Activated CD4-positive, alpha-beta T cell treated with anti-CD3 and anti-CD28 coated beads, Interleukin-2, amount 50 U/mL, for 1 hour (primary cell): ENCODE measurements at places on chromosomes 16 and 17.

GRCh38 chr17:81295676-81296381, 722 bp upstream of the SLC38A10 start:
- DNase-seq: peak; percentile 51

- DNase-seq: no peak
Observed at GRCh38 chr16:3797473-3797872, 80.1 kb upstream of the TRAP1 start.

- no peak for DNase-seq
Observed at GRCh38 chr16:24670623-24671454, 58.6 kb upstream of the TNRC6A start.

GRCh38 chr17:52140601-52141000, 17.9 kb downstream of the CA10 start:
- no peak for DNase-seq

- DNase-seq: no peak
Observed at GRCh38 chr16:14564323-14564722, 65.7 kb downstream of the PARN start.

GRCh38 chr16:84531671-84532111, 27.2 kb upstream of the MEAK7 start:
- DNase-seq: no peak

DNA sequence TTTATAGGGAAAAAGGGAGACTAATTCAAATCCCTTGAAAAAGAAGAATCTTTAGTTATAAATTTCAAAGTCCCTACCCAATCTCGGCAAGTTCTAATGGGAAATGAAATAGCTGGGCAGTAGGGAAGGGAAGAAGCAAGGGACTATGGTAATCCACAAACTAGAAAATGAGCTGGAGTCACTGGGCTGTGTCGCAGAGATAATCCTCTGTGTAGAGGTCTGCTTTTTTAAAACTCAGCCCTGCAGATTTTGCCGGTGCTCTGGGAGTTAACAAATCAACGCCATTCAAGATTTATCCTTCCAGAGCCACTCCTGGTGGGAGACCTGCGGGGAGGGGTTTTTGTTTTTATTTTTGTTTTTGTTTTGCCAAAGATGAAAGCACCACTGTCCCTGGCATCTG, 20.8 kb downstream of the SNX11 start:
- no peak for DNase-seq

DNA sequence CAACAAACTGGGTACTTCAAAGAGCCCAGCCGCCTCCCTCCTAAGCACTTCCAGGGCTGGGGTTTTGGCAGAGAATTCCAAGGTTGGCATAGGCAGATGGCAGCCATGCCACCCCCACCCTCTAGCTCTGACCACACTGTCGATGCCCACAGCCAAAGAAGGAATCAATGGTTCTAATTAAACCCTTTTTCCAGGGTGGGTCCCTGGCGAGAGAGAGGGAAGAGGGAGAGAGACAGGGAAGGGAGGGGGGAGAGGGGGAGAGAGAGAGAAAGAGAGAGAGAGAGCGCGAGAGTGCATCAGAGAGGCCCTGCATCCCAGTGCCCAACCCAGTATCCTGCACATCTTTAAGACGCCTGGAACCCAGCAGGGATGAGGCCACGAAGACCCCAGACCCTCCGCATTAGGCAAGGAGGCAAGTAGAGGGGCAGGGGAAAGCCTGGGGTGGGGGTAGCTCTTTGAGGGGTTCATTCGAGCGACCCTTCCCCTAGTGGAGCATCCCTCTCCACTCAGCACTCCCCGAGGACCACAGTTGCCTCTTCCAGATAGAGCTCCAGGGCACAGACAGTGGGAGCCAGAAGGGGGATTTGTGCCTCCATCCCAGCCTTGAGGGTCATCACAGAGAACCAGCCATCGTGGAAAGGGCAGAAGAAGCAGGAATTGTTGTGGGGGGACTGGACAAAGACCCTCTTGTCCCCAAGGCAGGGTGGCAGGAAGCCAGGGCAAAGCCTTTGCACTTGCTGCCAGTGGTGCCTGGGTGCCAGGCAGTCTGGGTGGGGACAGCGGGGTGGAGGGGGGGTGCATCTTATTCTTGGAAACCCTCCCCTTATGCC, 2.6 kb downstream of the SRCIN1 start:
- no peak for DNase-seq

DNA sequence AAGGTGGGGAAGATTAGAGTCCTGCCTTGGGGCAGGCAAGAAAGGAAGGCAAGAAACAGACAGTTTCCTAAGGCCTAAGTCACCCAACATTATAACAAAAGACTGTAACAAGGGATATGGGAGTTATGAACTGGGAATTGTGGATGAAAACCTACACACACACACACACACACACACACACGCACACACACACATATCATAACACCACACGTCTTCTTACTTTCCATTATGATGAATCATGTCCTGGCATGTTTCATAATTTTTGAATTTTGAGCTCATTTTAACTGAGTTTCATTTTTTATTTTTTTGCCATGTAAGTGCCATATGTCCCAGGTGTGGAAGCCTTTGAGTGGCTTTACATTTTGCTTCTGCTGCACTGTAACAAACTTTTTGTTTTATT, 29.9 kb downstream of the HS3ST2 start:
- DNase-seq: no peak

- DNase-seq: peak; percentile 38
Observed at GRCh38 chr17:47789611-47790561, 31.7 kb downstream of the OSBPL7 start.

DNA sequence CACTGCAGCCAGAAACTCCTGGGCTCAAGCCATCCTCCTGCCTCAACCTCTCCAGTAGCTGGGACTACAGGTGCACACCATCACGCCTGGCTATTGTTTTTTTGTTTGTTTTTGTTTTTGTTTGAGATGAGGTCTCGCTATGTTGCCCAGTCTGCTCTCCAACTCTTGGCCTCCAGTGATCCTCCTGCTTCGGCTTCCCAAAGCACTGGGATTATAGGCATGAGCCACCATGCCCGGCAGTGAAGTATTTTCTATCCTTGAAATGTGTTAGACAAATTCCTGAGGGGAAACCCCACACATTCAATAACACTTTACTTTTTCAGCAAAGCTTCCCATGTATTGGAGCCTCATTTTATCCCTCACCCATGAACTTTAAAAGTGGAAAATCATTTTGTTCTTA, 81.2 kb upstream of the KIFC3 start:
- DNase-seq: no peak

GRCh38 chr17:45573924-45574770, 83.6 kb upstream of the PLEKHM1 start:
- DNase-seq: no peak

- DNase-seq: no peak
Observed at GRCh38 chr16:66487580-66488275, 60.6 kb downstream of the BEAN1 start.

DNA sequence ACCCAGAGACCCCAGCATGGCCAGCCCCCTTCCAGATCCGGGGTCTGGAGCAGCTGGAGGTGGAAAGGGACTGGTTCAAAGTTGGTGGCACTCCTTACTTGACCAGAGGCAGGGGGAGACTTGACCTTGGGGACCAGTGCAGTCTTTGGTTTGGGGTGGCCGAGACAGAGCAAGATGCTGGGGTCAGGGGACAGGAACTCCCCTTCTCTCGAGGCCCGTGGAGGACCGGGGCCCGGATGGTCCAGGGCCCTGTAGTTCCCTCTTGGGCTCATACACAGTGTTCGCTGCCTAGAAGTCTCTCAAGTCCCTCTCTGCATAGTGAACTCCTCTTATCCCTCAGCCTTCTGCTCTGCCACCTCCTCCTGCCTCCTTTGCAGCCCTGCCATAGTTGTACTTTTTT, 601 bp upstream of the PRSS33 start:
- no peak for DNase-seq

GRCh38 chr17:16354585-16354984, 1.3 kb upstream of the CENPV start:
- DNase-seq: no peak

DNA sequence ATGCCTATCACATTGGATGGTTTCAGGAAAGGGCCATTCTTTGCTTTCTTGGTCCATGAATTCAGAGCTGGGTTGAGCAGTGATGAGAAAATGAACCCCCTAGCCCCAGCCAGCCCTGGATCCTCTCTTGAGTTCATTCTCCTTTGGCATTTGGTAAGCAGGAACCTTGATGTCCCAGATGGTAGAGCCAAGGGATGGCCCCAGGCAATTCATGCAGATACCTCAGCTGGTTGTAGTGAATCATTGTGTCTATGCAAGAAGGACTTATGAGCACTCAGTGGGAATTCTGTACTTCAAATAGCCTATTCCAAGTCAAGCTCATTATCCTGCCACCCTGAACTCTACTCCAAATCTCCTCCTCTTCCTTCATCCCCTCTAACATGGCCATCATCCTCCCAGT, 412.7 kb downstream of the UTP18 start:
- no peak for DNase-seq

GRCh38 chr17:6546069-6546718, 10.2 kb downstream of the PITPNM3 start:
- DNase-seq: no peak
